ENCODE measurements at places on chromosomes 5 and 9.

DNA sequence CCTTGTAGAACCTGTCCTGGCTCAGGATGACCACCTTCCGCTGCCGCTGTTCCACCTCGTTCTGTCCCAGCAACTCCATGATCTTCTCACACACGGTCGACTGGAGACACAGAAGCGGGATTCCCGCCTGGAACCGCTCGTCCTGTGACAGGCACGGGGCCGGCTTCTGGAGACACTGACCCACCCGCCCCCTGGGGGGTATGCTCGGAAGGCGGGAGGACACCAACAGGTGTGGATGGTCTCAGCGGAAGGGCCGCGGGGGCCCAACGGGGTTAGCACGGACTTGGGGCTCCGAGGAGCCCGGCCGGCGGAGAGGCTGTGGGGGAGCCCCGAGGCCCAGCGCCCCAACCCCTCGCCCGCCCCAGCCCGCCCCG is 530 bp downstream of the UCK1 start:
- DNase-seq, result peak; percentile 69

GRCh38 chr5:42677156-42677842 is 79.3 kb upstream of the CCDC152 start:
- DNase-seq, result no peak

GRCh38 chr5:2695200-2695891 is 56.1 kb downstream of the IRX2 start:
- DNase-seq, result no peak

DNA sequence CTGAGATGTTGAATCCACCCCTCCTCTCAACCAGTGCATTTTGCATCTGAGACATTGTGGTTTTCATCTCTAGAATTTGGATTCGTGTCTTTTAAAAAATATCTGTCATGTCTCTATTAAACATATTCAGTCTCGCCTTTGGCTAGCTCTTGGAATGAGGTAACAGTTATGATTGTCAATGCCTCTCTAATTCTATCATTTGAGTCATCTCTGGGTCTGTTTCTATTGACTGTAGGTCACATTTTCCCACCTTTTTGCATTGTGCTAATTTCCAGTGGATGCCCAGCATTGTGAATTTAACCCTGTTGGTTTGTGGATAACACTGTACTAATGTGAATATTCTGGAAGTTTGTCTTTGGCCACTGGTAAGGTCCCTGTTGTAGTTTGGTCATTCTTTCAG is 8.4 kb upstream of the SLC6A3 start:
- no peak for DNase-seq

DNA sequence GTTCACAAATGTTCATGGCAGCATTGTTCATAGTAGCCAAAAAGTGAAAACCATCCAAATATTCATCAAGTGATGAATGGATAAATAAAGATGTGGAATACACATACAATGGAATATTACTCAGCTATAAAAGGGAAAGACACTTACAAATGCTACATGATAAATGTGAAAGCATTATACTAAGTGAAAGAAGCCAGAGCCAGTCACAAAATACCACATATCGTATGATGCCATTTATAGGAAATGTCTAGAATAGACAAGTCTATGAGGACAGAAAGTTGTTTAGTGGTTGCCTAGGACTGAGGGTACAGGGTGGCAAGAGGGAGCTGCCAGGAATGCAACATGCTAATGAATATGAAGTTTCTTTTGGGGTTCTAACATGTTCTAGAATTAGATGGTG is 148.7 kb downstream of the DEPDC1B start:
- no peak for DNase-seq

GRCh38 chr5:32814141-32814540 is 103.0 kb downstream of the NPR3 start:
- DNase-seq, result no peak

- no peak for DNase-seq
These were observed 55.7 kb upstream of the SAP30L start for GRCh38 chr5:154390096-154390495.

- DNase-seq, result no peak
These were observed 2.0 kb downstream of the KLHL9 start for GRCh38 chr9:21333226-21333625.

DNA sequence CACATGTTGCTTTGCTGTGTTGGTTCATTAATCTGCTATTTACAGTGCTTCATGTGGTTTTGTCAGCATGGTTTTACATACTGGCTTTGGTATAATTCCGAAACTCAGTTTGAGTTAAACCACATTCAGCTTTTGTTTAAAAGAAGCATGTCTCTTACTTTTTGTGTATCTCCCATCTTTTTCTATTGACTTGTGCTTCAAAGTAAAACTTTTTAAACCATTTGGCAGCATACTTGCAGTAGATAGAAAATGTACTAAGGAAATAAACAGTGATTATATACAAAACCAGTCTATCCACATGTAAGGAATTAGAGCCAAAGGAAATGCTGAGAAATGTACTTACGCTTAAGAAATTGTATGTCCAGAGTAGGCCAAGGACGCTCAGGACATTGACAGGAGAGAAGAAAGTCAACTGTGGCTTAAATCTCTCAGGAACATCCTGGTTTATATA is 286.9 kb downstream of the ARHGEF28 start:
- DNase-seq, result peak; percentile 25

- DNase-seq, result no peak
These were observed 3.4 kb upstream of the CACFD1 start for GRCh38 chr9:133456409-133456808.

DNA sequence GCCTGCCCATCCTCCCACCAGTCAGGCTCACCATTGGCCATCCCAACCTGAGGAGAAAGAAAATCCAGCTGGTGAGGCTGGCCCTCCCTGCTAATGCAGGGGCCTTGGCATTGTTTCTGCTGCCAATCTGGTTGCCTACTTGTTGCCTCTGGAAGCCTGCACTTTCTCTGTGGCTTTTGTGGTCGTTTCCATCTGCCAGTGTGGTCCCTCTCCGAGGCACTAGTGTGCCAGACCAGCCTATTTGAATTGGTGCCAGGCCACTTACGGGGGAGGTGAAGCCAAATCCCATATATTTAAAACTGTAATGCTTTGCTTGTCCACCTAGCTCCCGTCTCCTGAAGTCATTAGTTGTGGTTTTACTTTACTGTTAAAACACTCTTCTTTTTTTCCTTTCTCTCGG is 213.4 kb upstream of the ADAMTSL1 start:
- DNase-seq, result no peak

DNA sequence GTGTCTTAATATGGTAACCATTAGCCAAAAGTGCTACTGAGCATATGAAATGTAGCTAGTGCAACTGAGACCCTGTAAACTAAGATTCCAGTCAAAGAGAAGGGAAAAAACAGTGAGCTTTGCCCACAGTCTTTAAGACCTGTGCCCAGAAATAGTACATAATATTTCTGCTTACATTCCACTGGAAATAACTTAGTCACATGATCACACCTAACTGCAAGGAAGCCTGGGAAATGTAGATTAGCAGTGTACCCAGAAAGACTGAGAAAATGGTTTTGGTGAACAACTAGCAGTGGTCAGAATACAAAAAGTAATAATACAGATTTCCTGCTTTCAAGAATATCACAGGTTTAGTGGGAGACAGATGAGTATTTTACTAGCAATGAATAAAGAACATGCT is 2.5 kb upstream of the CPLANE1 start:
- DNase-seq, result no peak
